ENCODE measurements at places on chromosomes 13 and 19.

GRCh38 chr19:6229951-6230712, 49.6 kb downstream of the MLLT1 start:
- no peak for DNase-seq

DNA sequence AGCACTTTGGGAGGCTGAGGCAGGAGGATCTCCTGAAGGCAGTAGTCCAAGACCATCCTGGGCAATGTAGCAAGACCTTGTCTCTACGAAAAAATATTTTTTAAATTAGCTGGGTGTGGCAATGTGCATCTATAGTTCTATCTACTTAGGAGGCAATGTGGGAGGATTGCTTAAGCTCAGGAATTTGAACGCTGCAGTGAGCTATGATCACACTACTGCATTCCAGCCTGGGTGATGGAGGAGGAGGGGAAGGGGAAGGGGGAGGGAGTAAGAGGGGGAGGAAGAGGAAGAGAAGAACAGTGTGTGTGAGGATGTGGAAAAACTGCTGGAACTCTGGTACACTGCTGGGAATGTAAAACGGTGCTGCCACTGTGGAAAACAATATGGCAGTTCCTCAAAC, 9.2 kb upstream of the CLIP3 start:
- DNase-seq = no peak

- DNase-seq = no peak
Observed at GRCh38 chr13:111210544-111211469, 95.7 kb downstream of the ARHGEF7 start.

- no peak for DNase-seq
Observed at GRCh38 chr19:50889638-50890037, 16.4 kb downstream of the KLK2 start.

DNA sequence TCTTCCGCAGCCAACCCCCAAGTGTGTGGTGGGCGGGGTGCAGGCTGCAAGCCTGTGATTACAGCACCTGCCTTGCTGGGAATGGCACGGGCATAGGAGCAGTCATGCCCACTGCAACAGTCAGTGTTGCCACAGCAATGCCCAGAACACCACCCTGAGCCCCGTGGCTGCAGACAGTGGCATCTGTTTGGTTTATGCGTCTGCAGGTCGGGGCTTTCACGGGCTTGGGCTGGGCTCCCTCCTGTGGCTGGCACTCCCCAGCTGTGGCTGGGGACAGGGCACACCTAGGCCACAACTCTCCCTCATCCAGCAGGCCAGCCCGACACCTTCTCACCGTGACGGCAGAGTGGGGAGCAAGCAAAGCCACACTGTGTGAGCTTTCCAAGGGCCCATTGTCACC, 115.3 kb upstream of the C1QTNF9B start:
- DNase-seq = no peak
